ENCODE measurements at places on chromosomes 16 and 17.

- no peak for DNase-seq
These were observed 20.9 kb downstream of the HSD11B2 start for GRCh38 chr16:67451704-67452435.

GRCh38 chr16:12511708-12512107 is 292.0 kb downstream of the CPPED1 start:
- no peak for DNase-seq

- no peak for DNase-seq
These were observed 67.7 kb upstream of the TANC2 start for GRCh38 chr17:62898239-62898864.

DNA sequence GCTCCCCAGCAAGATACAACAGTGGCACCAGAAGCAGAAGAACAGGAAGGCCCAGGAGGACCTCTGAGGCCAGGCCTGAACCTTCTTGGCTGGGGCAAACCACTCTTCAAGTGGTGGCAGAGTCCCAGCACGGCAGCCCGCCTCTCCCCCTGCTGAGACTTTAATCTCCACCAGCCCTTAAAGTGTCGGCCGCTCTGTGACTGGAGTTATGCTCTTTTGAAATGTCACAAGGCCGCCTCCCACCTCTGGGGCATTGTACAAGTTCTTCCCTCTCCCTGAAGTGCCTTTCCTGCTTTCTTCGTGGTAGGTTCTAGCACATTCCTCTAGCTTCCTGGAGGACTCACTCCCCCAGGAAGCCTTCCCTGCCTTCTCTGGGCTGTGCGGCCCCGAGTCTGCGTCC is 11.9 kb downstream of the CES3 start:
- no peak for DNase-seq

All from NK-92 treated with Interleukin-12 subunit alpha and Interleukin-12 subunit beta, amount 100 ng/mL, for 24 hours (cell line).